Type B pancreatic cell (in vitro differentiated cells): ENCODE measurements at places on chromosomes 4 and X. TPM values are rescaled to one million over a fixed set of nuclear protein-coding genes. Genes with fewer than 3 reads are reported as not detected.

GRCh38 chrX:19857131-19857530 lies 30.3 kb downstream of the SH3KBP1 start:
- no peak for DNase-seq

DNA sequence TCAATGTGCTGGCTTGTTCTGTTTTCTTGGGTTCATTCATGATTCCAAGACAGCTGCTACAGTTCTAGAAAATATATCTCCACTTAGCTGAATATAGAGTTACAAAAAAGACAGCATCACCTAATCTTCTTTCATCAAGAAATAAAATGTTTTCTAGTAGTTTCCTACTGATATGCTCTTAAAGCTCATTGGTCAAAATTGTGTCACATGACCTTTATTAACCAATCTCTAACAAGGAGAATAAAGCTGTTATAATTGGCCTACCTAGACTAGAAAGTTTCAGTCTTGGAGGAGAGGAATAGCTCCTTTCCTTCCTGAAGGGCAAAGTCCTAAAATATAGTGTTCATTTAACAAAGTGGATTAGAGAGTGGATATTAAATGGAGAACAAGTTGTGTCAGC lies 8.1 kb upstream of the PCDH18 start:
- DNase-seq: no peak

GRCh38 chrX:88613338-88613737 lies 133.7 kb upstream of the CPXCR1 start:
- no peak for DNase-seq

GRCh38 chr4:67604749-67605148 lies 46.2 kb downstream of the STAP1 start:
- no peak for DNase-seq

DNA sequence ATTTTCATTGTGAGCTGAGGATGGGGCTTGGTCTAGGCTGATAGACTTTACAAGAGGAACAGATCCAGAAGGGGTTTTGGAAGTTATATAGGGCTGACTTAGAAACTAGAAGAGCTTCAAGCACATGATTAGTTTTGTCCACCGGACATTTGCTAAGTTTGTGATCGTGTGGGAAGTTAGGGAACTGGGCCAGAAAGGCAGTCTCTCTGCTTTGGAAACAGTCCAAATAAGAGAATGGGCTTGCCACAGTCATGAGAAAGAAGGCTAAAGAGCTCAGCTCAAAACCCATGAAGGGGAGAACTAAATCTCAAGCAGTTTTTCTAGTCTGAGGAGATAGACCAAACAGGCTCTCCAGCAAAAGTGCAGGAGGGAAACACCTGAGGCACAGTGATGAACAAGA lies 67.8 kb downstream of the ZNF674 start:
- no peak for DNase-seq

GRCh38 chrX:129144172-129145038 lies 378.9 kb downstream of the SMARCA1 start:
- DNase-seq: no peak

DNA sequence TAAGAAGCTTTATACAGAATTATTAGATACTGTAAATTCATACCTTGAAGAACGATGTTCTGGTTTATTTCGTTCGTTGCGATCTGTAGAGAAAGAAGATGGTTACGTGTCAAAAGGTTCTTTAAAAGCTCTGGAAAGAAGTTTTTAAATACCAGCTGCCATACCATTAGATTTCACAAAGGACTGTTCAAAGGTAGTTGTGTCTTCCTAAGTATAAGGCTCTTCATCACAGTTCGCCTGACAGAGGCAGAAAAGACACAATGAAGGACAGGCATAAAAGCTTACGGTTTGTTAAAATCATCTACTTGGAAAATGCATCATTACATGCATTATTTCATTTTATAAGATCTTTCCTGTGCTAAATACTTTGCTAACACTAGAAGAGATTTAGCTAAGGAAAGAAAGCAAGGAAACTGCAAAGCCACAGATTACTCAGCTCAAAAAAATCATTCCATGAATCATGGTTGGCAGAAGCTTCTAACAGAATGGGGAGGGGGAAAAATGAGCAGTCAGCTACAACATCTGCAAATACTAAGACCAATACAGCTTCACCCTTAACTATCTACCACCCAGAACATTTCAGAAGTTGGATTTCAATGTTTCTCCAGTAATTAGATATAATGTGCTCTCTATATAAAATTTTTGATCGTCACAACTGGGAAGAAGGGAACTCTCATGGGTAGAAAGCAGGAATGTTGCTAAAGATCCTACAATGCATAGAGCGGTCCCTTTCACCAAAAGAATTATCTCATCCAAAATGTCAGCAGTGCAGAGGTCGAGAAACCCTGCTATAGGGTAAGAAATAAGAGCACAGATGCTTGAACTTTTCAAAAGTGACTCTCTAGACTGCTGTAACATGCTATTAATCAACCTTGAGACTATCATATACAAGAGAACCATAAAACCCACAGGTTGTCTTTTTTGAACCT lies 50.7 kb upstream of the PRSS48 start:
- no peak for DNase-seq

DNA sequence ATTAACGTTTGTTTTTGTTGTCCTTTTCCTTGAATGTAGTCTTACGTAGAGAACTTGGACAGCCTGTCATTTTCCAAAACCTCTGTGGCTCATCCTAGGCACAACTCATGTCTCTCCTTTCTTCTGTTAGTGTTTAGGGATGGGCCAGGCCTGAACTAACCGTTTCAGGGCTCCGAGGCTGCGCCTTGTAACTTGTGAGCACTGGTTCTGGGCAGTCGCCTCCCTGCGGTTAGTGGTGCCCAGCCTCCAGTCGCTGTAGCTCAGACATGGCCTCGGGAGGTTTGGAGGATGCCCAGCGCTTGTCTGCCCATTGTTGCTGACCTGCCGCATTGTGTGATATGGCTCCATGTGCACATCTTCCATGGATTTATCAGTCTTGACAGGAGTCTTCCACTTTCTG lies 32.8 kb downstream of the TMEM131L start:
- DNase-seq: no peak

DNA sequence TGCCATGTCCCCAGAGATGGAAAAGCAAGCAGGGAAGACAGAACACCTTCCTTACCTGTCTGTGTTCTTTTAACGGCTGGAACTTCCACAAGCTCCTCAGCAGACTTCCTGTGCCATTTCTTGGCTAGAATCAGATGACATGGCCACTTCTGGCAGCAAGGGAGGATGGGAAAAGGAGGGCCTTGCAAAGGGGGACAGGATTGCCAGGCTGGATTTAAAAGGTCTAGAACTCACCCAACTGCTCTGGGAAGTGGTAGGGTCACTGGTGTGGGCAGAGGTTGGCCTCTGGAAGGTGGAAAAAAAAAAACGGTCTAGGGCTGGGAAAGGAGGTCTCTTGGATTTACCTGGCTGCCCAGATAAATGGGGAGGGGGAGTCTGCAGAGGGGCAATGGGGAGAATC lies 1.6 kb upstream of the USP11 start:
- no peak for DNase-seq

GRCh38 chrX:16144420-16144819 lies 21.1 kb downstream of the GRPR start:
- no peak for DNase-seq

GRCh38 chr4:174826660-174827059 lies 2.4 kb downstream of the GLRA3 start:
- no peak for DNase-seq

DNA sequence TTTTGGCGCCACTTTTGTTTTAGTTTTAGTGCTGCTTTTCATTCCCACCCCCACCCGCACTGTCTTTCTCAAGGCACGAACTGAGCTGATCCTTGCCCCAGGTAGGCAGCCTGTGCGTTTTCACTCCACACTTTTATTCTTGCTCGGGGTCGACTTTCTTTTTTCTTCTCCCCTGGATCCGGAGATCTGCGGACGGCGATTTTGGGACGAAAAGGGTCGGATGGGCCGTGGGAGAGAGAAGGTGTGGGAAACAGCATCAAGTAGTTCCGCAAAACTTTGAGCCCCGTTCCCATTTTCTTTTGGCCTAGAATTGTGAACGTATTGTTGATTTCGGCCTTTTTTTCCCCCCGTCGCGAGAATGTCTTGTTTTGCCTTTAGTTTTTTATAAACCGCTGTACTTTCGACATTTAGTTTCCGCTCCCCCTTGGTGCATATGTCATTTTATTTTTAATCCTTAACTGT lies 531 bp downstream of the STAG2 start:
- no peak for DNase-seq

DNA sequence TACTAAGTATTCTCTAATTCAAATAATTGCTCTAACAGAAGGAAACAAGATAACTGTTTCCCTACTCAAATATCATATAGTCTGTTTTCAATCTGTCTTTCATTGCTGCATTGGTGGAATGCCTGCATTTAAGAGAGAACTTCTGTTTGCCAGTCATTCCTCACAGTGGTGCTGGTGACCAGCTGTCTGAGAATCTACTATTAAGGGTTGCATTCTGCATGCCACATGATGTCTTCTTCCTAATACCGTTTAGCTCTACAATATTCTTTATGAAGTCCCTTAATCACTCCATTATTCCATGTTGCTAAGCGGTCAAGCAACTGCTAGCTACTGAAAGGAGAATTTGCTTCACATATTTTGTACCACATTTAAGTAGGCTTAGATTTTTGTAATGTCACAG lies 167.1 kb upstream of the CENPE start:
- no peak for DNase-seq

GRCh38 chr4:78560296-78560963 lies 8.9 kb downstream of the ANXA3 start:
- DNase-seq: no peak

GRCh38 chr4:71449040-71449439 lies 110.2 kb downstream of the SLC4A4 start:
- DNase-seq: no peak

- no peak for DNase-seq
Measured at GRCh38 chr4:169438057-169438480, 167.3 kb upstream of the SH3RF1 start.

DNA sequence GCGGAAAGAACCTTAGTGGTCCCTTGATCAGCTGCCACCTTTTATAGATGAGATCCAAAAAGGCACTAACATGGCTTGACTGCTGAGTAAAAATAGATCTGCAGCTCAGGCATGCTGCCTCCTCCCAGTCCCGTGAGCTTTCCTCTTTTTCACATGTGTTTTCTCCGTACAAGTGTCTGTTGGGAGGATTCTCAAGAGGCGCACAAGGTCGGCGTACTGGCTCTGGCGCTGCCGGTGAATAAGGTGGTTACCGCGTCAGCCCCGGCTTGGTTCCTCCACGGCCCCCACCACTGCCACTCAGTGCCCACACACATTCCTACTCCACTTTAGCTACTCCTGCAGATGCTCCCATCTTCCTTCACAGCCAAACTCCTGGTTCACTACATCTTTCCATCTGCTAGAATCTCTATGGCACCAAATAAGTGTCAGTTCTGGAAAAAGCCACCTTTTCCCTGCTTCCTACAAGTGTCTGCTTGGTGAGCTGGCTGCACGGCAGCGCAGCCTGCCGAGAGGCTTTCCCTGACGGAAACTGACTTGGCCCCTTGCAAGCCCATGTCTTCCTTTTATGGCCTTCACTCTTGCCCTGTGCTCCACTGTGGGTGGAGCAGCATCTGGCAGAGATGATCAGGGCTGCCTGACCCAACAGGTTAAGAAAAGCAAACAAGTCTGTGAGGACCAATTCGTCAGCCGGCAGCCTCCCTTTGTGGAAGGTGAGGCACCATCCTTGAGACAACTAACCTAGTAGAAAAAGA lies 99.8 kb downstream of the KLHL8 start:
- DNase-seq: no peak

GRCh38 chr4:69731847-69732246 lies 28.6 kb downstream of the SULT1B1 start:
- DNase-seq: no peak

GRCh38 chr4:39825090-39825489 lies 127.2 kb downstream of the UBE2K start:
- DNase-seq: no peak

DNA sequence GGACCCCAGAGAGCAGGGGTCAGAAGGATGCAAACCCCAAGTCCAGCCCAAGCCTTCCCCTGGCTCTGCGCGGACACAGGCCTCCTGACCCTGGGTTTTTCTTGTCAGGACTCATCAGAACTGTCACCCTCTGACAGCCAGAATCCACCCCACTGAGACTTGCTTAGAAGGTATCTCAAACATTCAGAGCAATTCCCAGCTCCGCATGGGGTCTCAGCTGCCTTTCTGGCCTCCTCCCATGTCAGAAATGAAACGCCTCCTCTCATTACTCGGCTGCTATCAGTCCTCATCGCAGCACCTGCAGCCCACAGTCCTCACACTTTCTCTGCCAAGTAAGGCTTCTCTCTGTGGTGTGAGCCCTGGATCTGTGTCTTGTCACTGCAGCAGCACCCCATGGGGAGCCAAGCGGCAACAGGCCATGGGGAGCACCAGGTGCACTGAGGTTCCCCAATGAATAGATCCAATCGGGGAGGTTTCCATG lies 97.8 kb downstream of the WFS1 start:
- DNase-seq: no peak

DNA sequence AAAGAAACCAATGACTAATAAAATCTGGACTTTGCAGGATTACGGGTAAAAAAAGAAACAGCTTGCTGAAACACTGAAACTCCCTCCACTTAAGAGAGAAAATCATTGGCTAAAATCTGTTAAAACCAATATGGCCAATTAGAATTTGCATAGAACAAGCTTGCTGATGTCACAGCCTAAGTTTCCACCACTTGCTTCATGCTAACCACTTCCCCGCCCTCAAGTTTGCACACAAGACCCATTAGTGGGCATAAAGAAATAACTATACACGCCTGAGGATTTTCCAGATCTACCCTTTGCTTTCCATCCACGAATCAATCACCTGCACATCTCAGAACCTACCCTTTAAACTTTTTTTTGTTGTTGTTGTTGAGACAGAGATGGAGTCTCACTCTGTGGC lies 42.7 kb upstream of the PHEX start:
- no peak for DNase-seq

- no peak for DNase-seq
Measured at GRCh38 chr4:169142391-169142790, 128.4 kb downstream of the SH3RF1 start.

DNA sequence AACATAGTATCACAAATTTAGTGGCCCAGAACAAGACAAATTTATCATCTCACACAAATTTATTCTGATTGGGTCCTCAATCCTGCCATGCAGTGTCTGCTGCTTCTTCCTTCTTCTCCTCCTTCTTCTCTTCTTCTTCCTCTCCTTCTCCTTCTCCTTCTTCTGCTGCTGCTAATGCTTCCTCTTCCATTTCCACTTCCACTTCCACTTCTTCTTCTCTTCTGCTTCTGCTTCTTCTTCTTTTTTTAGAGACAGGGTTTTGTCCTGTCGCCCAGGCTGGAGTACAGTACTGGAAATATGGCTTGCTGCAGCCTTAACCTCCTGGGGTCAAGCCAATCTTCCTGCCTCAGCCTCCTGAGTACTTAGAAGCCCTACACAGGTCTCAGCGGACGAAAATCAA lies 37.5 kb downstream of the FGFBP1 start:
- DNase-seq: no peak

- DNase-seq: no peak
Measured at GRCh38 chr4:26858035-26858918, 2.4 kb upstream of the STIM2 start.

The SMR3B gene
- not detected in 2 replicates for total RNA-seq

The PGRMC1 gene
- total RNA-seq: 97.0 and 206 TPM in 2 replicates

The XAGE2 gene
- 8.0 TPM in 1 of 2 replicates, not detected in the other for total RNA-seq

The CLGN gene
- 3.0 and 6.4 TPM in 2 replicates for total RNA-seq

The FGG gene
- total RNA-seq: 9.8 and 127 TPM in 2 replicates

The MGAT4D gene
- not detected in 2 replicates for total RNA-seq

The TRAPPC2 gene
- 15.5 and 21.5 TPM in 2 replicates for total RNA-seq

The FRMPD3 gene
- 1.9 and 2.6 TPM in 2 replicates for total RNA-seq

The ZNF141 gene
- 22.9 and 31.7 TPM in 2 replicates for total RNA-seq

The SORBS2 gene
- 22.6 and 43.2 TPM in 2 replicates for total RNA-seq

The TENT5D gene
- not detected in 2 replicates for total RNA-seq

The MTNR1A gene
- total RNA-seq: 0.39 and 0.43 TPM in 2 replicates

The MAGEB1 gene
- not detected in 2 replicates for total RNA-seq

The EDNRA gene
- total RNA-seq: 8.3 and 37.6 TPM in 2 replicates

The CITED1 gene
- total RNA-seq: 2.6 and 6.0 TPM in 2 replicates

The SSR4 gene
- total RNA-seq: 271 and 390 TPM in 2 replicates

The TENM3 gene
- 49.3 and 73.5 TPM in 2 replicates for total RNA-seq
